ENCODE measurements at places on chromosomes 12 and 14.

GRCh38 chr14:97902630-97903029 lies 1105.4 kb downstream of the VRK1 start:
- no peak for DNase-seq

GRCh38 chr12:118694128-118694775 lies 287.1 kb upstream of the SRRM4 start:
- no peak for DNase-seq

DNA sequence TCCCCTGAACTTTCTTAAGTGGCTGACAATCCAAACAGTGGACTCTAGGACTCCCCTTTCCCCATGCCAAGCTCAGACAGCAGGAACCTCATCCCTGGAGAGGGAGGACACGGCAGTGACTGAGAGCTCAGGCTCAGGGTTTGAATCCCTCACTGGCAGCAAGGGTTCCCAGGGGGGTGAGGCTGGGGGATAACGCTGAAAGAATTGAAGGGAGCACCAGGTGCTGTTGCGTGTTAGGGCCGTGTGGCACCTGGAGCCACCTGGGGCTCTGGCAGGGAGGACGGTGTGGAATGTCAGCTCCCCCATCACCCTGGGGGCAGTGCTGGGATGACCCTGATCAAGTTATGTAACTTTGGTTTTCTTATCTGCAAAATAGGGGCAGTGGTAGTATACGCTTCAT lies 40.1 kb downstream of the ANO2 start:
- no peak for DNase-seq

GRCh38 chr12:32736445-32736844 lies 19.3 kb downstream of the YARS2 start:
- no peak for DNase-seq

- DNase-seq: no peak
Measured at GRCh38 chr12:102061096-102061559, 663 bp downstream of the WASHC3 start.
